ENCODE measurements at places on chromosomes 2 and 18. TPM values are rescaled to one million over a fixed set of nuclear protein-coding genes. Genes with fewer than 3 reads are reported as not detected.

Gene FSIP2
- 0.09 TPM for total RNA-seq

Gene DPYSL5
- 0.74 TPM for total RNA-seq

Gene LYPD1
- 15.8 TPM for total RNA-seq

Gene KCNK3
- total RNA-seq, result 0.09 TPM

Gene RAMP1
- total RNA-seq, result 1.6 TPM

Gene RGPD4
- total RNA-seq, result not detected

Gene PHOSPHO2
- total RNA-seq, result 5.5 TPM

Gene LRRTM1
- not detected for total RNA-seq

DNA sequence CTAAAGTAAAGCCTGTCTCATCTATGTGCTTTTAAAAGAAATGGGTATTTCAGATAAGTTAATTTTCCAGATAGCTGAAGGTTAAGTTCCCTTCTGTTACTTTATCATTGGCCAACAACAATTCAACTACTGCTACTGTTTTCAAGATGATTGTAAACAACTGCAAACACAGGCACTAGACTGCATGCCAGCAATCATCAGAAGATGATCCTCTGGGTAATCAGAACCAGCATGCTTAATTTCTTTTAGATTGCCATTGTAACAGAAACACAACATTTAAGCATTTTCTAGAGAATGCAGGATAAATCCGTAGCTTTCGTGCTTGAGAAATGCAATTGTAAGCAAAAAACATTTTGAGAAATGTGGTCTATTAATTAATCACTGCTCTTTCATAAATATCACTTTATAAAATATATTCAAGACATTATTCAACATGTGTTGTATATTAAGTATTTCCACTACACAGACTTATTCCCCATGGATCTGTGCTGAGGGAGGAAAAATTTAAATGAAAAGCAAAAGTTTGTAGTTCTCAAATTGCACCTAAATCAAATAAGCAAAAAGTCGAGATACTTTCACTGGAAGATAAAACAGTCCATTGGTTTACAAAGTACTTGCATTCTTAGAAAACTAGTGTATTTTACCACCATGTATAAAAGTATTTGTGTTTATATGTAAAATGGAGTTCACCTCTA lies 133.7 kb downstream of the ATL2 start:
- DNase-seq, result no peak

- DNase-seq, result no peak
These were observed 70.5 kb downstream of the CSRNP3 start for GRCh38 chr2:165539985-165540384.

- peak; percentile 40 for DNase-seq
These were observed 121.8 kb upstream of the SMAD7 start for GRCh38 chr18:49072524-49072934.

- no peak for DNase-seq
These were observed 37.2 kb upstream of the SLC8A1 start for GRCh38 chr2:40488927-40489677.

DNA sequence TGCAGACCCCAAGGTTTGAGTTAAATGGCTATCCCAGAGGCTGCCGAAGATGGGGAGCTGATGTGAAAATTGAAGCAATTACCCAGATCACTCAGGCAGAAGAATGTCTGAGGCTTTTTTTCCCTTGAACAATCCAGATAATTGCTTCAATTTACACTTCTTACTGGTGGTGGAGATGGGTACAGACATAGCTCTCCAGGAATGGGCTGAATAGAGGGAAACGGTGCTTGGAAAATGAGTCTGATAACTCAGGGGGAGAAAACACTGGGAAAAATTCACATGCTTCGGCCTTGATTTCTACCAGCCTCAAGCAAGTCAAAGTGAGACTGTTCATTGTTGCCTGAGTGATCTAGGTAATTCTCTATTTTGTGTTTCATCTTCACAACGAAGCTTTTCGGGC lies 9.5 kb upstream of the KIF5C start:
- DNase-seq, result no peak

GRCh38 chr2:119716284-119716672 lies 37.3 kb downstream of the TMEM177 start:
- no peak for DNase-seq

- DNase-seq, result no peak
These were observed 155.8 kb upstream of the ERBB4 start for GRCh38 chr2:212694398-212694797.

GRCh38 chr2:39604866-39605265 lies 60.9 kb upstream of the TMEM178A start:
- no peak for DNase-seq

GRCh38 chr2:44983836-44984604 lies 25.2 kb downstream of the SIX2 start:
- DNase-seq, result no peak

GRCh38 chr2:134327367-134327766 lies 73.5 kb downstream of the MGAT5 start:
- no peak for DNase-seq

DNA sequence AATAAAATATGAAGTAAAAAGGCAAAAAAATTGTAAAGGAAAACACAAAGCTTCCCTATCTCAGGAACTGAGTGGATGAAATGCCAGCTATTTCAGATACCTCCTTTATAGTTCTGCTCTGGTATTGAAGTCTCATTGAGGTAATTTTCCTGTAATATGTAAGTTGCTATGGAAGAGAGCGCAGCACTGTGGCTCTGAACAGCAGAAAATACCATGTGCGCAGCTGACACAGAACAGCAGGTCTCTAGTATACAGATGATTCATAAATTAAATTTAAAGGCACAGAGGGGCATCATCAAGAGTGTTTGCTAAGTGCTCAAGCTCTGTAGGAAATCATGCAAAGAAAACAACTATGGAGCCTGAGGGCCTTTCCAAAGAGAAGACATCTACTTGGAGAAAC lies 315.3 kb upstream of the CDH7 start:
- no peak for DNase-seq

DNA sequence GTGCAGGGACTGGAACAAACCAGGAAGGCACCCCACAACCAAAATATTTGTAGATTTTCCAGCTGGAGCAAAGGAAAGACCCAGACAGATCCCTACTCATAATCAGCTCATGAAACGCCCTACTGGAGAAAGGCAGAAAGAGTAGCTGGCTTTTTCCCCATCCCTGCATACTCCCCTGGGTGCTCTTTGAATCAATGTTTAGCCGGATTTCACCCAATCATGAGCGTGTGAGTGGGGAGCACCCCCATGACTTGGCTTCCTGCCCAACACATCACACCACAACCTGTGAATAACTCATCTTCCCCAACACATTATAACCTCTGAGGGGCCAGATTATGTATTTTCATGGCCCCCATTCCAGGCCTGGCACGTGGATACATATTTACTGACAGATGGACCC lies 35.1 kb upstream of the SLC14A1 start:
- no peak for DNase-seq

GRCh38 chr2:107111623-107112022 lies 225.7 kb upstream of the ST6GAL2 start:
- no peak for DNase-seq

DNA sequence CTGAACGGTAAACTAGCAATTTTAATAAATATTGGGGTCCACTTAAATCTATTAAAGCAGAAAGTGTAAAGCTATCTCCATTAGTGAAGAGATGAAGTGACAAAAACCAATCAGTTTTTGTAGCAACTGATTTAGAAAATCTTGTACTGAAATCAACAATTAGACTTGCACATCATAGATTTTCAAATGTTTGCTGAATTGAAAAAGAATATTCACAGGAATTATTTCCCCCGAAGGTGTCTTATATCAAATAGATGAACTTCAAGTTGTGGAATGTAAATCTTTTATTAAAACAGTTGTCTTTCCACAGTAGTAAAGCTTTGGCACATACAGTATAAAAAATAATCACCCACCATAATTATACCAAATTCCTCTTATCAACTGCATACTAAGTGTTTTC lies 48.7 kb downstream of the ATIC start:
- DNase-seq, result no peak

DNA sequence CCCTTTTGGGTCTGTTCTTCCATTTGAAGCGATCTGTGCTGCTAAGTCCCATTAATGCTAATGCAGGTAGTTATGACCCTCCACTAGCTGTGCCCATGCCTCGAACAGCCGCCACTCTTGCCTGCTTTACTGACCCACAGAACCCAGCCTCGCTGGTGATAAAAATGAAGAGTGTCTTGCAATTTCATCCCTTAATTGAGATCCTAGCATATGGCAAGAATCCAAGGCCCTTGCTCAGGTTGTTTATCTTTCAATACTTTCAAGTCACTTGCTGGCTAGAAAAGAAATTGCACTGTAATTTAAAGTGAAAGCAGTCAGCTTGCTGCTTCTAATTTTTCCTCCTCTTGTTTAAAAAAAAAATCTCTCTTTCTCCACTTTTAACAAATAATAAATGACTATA lies 73.6 kb downstream of the ZNF521 start:
- DNase-seq, result no peak

GRCh38 chr18:31683106-31683505 lies 1.3 kb downstream of the B4GALT6 start:
- DNase-seq, result no peak

GRCh38 chr2:75564026-75564688 lies 3.4 kb upstream of the EVA1A start:
- no peak for DNase-seq

DNA sequence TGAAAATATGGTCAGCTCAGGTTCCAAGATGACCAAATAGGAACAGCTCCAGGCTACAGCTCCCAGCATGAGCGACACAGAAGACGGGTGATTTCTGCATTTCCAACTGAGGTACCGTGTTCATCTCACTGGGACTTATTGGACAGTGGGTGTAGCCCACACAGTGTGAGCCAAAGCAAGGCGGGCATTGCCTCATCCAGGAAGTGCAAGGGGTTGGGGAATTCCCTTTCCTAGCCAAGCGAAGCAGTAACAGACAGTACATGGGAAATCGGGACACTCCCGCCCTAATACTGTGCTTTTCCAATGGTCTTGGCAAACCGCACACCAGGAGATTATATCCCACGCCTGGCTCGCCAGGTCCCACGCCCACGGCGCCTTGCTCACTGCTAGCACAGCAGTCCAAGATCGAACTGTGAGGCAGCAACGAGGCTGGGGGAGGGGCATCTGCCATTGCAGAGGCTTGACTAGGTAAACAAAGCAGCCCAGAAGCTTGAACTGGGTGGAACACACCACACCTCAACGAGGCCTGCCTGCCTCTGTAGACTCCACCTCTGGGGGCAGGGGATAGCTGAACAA lies 57.5 kb downstream of the WDPCP start:
- no peak for DNase-seq

DNA sequence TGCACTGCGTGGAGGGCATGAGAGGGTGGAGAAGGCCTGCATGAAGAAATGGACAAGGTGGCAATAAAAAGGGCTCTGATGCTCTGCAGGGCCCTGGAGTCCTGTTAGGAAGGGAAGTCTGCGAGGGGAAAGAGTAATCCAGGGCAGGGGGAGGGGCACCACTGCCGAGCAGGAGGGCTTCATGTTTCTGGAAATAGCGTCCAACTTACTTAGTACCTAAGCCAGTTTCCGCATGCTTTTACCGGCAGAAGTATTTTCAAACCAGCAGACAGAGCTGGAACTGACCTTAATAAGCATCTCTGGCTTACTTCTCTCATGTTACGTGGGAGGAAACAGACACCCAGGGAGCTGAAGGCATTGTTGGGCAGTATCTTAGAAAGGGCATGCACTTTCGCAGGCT lies 156.7 kb downstream of the GALNT14 start:
- no peak for DNase-seq

GRCh38 chr2:78407960-78408794 lies 617.3 kb upstream of the REG3G start:
- DNase-seq, result peak; percentile 26

DNA sequence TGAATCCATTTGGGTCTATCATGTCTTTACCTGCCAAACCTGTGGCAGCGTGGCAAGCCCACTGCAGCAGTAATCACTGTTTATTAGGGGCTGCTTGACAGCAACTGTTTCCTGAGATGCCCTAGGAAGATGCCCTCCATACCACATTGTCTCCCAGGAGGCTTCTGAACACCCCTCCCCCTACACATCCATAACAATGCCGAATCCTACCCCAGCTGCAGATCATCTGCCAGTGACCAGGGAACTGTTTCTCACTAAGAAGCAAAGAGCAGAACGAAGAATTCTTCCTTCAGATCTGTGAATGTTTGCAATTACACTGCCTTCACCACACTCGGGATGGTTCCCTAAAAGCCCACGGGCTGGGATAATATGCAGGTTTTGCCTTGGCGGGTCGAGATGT lies 127.8 kb downstream of the VIT start:
- no peak for DNase-seq

GRCh38 chr2:226467221-226467620 lies 332.4 kb downstream of the IRS1 start:
- peak; percentile 84 for DNase-seq

- peak; percentile 40 for DNase-seq
These were observed 43.1 kb upstream of the ATP8B1 start for GRCh38 chr18:57846258-57846657.

- peak; percentile 56 for DNase-seq
These were observed at the start of gene PARD6G for GRCh38 chr18:80247393-80247841. TSS of gene PARD6G (minus strand) at chr18:80247514. CDS start at chr18:80247348, 166 bp downstream.

GRCh38 chr2:20533993-20534622 lies 87.2 kb downstream of the RHOB start:
- no peak for DNase-seq

DNA sequence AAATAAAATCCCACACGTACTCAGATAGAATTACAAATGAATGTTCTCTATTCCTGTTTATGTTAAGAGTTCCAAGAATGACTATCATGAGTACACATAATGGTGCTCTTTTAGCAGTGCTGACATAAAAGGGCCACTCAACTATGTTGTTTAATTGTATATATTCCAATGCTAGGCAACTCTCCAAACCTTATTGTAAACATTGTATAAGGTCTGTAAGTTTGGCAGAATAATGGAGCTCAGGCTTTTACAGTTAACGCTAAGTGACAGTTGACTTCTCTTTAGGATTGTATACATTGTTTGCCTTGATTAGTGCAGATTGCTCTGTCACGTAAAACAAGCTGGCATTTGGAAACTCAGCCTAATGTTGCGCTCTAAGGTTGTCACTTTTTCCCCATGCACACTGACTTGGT lies 20.8 kb downstream of the RBMS1 start:
- DNase-seq, result no peak

DNA sequence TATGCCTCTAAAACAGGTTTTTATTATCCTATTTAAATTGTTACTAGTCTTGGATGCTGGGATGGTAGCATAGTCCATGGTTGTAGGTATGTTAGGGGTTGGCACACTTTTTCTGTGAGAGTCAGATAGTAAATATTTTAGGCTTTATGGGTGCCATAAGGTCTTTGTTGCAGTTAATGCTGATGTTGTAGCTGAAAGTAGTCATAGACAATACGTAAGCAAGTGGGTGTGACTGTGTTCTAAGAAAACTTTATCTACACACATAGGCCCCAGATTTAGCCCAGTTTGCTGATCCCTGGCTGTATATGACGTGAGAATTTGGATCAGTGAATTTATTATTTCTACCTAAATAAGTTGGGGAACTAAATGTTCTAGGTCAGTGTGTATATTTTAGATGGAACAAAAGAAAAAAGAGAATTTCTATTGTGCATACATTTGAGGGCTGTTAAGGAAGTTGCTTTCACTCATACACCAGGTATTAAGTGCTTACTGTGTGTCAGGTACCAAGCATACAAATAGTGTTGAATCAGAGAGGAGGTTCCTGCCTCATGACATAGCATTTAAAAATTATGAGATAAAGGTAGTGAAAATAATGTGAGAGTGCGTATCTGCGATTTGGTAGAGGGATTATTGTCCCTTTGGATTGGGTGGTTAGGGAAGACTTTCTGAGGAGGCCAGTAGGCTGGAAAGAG lies 39.4 kb downstream of the AGFG1 start:
- DNase-seq, result no peak

GRCh38 chr2:11967946-11968465 lies 221.6 kb downstream of the LPIN1 start:
- DNase-seq, result no peak
